ENCODE measurements at places on chromosomes 5 and 9.

DNA sequence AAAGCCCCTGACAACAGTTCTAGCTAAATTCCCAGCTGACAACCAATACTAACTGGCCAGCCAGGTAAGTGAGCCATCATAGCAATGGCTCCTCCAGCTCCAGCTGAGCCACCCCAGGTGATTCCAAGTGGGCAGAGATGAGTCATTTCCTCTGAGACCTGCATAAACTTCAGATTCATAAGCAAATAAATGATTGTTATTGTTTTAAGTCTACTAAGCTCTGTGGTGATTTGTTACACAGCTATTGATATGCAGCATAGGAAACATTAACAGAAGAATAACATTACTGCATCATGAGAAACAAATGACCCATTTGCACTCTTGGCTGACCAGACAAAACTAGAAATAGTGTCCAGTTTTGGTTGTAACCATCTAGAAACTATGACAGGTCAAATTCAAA lies 60.3 kb downstream of the TTC39B start:
- no peak for DNase-seq

- DNase-seq, result peak; percentile 89
Observed at GRCh38 chr5:78699552-78700153, 51.1 kb upstream of the LHFPL2 start.

DNA sequence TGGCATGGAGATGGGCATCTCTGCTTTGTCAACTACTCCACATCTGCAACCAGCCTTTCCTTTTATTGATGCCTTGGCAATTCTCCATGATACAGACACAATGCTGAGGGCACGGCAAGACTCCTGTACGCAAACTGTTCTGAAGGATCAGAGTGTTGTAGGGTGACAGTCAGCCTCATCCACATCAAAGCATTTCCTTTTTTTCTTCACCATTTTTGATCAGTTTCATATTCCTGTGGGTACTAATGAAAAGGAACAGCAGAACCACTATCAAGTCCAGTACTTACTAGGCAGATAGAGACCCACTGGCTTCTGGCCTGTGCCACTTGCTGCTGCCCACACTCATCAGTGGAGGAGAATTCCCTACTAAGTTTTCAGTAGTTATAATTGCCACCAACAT lies 181.6 kb downstream of the PALM2AKAP2 start:
- DNase-seq, result no peak

DNA sequence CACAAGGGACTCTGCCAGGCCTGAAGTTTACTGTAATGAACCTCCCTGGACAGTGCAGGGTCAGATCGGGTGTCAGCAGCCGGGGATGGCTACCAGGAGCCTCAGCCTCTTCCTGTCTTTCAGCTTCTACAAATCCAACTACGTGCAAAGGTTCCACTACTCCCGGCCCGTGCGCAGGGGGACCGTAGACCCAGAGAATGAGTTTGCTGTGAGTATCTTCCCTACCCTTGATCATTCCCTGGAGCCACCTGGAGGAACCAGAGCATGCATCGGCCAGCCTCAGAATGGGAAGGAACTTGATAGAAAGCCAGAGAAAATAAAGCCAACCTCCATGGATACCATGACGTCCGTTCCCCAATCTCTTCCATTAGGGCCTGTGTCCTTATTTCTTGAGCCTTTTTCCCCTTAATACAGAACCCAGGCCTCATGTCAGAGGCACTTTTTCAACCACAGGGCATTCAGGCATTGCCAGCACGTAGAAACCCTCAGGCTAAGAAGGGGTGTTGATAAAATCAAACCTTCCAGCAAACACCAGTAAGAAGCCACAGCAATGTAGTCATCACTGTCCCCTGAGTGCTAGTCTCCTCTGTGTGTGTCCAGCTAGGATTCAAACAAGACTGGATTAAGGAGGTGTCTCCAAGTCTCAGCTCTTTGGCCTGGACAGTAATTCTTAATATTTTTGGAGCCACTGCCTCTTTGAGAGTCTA lies 49.0 kb upstream of the FOXI1 start:
- no peak for DNase-seq

DNA sequence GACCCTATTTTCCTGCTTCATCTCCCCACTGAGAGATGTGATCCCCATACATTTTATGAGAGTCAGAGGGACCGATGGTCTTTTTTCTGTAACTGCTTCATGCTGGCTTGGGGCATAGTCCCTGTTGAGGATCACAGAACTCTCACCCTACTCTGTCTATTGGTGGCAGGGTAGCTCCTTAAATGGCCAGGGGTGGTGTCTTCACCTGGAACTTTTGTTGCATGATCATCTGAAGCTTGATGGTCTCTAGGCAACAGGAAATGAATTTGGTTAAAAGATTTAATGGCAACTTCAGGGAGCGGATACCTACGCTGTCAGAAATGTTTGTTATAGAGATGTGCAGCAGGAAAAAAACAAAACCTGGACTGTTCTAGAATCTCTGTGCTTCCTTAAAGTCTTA lies 87.0 kb upstream of the GLIS3 start:
- no peak for DNase-seq

- peak; percentile 32 for DNase-seq
Observed at GRCh38 chr5:137564398-137564961, 65.4 kb upstream of the SPOCK1 start.

DNA sequence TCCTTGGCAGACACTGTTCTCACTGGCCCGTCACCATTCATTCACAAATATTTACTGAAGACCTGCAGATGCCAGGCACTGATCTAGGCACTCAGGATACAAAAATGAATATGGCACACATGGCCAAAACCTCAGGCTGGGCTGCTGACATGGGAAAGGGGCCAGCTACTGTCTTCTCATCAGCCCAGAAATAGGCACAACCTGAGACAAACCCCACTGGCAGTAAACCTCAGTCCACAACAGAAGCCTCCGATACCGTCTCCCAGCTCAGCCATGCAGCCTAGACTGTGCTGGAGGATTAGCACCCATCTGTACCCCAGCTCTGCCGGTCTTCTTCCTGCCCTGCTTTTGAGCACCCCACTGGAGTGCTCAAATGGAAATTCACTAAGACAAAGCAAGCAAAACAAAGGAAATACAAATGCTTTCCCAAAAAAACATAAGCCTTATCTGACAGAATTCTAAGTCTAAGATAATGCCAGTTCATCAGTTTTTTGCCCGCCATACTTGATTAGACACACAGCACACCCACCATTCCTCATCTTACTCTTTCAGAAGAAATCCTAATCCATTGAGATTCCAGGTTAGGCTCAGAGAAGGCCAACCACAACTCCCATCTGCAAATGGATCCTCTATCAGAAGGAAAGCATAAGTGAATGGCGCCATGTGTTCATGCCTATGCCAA lies 8.2 kb downstream of the P4HA2 start:
- DNase-seq, result no peak

GRCh38 chr5:32312197-32312594 lies 543 bp downstream of the MTMR12 start:
- peak; percentile 51 for DNase-seq

DNA sequence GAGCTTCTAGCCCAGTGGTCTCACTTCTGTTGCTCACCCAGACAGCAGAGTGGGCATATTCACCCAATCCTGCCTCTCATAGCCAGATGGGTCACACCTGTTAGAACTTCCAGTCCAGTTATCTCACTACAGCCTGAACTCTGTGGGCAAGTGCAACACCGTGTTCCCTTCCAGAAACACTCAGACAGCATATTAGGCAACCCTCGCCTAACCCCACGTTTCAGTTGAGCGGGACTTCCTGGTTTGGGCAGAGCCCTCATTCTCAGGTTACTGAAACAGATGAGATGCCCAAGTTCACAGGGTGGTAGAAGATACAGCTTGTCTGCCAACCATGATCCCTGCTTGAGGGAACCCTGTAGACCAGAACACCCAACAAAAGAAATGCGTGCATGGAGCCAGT lies 538.2 kb downstream of the CYLC2 start:
- no peak for DNase-seq
